ENCODE measurements at places on chromosomes 11 and 22.

DNA sequence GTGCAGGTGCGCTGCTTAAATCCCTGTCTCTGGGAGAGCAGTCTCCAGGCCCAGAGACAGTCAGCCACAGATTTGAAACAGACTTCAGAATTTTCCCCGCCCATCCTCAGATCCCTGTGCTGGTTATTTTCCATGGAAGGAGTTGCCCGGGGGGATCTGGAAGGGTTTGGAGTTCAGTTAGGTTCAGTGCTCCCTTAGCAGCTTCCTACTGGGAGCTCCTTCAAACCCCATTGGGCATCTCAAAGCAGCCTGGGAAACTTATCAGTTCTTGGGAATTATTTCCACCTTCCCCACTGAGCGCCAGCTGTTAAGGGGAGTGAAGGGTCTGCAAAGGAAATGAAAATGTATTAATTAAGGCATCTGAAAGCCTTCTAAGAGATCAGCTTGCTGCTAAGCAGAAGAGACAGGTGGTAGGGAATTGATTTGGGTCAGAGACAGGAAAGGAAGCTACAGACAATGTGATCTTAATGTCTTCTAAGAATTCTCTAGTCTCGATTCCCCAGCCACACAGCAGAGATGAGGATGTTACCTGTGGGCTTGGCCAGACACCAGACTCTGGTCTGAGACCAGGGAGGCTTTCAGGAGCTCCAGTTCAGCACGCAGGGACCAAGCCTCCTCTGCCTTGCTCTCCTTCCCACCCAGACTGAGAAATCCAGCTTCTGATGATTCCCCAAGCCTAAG, 106.2 kb upstream of the TBCEL start:
- peak; percentile 58 for DNase-seq

DNA sequence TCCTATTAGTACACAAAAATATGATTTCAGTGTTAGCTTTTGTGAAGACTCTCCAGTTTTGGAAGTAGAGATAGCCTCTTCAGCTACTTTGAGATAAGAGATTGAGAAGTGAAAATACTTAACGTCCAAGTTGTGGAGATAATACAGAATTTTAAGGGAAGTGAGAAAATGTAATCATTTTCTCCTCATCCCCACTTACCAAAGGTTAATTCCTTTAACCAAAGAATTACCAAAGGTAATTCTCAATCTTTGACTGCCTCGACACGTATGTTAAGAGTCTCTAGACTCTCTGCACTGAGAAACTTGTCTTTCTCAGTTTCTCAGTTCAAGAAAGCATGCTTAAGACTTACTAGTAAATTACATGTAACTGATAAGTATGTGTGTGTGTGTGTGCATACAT, 15.3 kb downstream of the C11orf54 start:
- no peak for DNase-seq

DNA sequence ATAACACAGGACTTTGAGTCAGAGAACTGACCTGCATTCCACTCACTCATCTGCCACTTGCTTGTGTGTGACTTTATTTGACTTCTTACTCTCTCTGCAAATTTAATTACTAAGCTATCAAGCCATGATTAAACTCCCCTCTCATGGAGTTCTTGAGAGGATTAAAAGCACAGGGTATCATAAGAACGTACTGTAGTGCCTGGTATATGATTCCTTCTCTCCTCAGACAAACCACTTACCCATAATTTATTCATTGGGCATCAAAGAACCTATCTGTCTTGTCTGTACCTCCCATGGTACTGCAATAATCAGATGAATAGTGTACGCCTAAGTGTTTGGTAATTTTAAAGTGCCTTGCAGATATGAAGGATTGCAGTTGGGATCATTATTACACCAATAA, 130.6 kb upstream of the UBASH3B start:
- DNase-seq, result no peak

GRCh38 chr22:19799322-19800190, 39.0 kb downstream of the TBX1 start:
- peak; percentile 36 for DNase-seq

- DNase-seq, result no peak
Measured at GRCh38 chr22:30247561-30247960, 1.0 kb upstream of the LIF start.

- DNase-seq, result no peak
Measured at GRCh38 chr11:2537896-2538724, 93.3 kb downstream of the KCNQ1 start.
